ENCODE measurements at places on chromosomes 1 and 21. TPM values are rescaled to one million over a fixed set of nuclear protein-coding genes. Genes with fewer than 3 reads are reported as not detected.

Gene EXO1
- 71.4 TPM for total RNA-seq

Gene HPCAL4
- total RNA-seq = not detected

Gene KRTAP19-4
- total RNA-seq = not detected

Gene BEND5
- not detected for total RNA-seq

Gene RBM11
- not detected for total RNA-seq

Gene RPE65
- total RNA-seq = not detected

Gene ZNF648
- total RNA-seq = not detected

Gene OR2L2
- total RNA-seq = not detected

GRCh38 chr1:89483010-89483756 lies 41.4 kb upstream of the LRRC8B start:
- peak; percentile 59 for DNase-seq

DNA sequence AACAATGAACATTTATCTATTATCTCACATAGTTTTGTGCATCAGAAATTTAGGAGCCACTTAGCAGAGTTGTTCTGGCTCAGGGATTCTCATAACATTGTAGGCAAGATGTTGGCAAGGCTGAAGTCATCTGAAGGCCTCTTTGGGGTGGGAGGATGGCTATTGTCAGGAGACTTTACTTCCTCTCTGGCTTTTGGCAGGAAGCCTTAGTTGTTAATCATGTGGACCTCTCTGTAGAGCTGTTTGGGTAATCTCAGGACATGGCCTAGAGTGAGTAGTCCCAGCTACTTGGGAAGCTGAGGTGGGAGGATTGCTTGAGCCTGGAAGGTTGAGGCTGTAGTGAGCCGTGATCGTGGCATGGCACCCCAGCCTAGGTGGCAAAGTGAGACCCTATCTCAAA lies 40.2 kb downstream of the RASAL2 start:
- DNase-seq = peak; percentile 66

- DNase-seq = peak; percentile 61
These were observed 160.2 kb upstream of the COA6 start for GRCh38 chr1:234212764-234213657.

GRCh38 chr1:50438945-50439344 lies 15.7 kb upstream of the DMRTA2 start:
- peak; percentile 2 for DNase-seq

GRCh38 chr1:110056285-110056683 lies 14.2 kb downstream of the ALX3 start:
- no peak for DNase-seq

DNA sequence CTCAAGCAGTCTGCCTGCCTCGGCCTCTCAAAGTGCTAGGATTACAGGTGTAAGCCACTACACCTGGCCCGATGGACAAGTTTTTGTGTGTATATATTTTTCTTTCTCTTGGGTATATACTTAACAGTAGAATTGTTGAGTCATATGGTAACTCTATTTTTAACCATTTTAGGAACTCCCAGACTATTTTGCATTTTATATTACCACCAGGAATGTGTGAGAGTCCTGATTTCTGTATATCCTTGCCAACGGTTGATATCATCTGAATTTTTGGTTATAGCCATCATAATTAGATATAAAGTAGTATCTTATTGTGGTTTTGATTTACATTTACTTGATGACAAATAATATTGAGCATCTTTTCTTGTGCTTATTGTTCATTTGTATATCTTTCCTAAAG lies 20.7 kb downstream of the FNBP1L start:
- no peak for DNase-seq

DNA sequence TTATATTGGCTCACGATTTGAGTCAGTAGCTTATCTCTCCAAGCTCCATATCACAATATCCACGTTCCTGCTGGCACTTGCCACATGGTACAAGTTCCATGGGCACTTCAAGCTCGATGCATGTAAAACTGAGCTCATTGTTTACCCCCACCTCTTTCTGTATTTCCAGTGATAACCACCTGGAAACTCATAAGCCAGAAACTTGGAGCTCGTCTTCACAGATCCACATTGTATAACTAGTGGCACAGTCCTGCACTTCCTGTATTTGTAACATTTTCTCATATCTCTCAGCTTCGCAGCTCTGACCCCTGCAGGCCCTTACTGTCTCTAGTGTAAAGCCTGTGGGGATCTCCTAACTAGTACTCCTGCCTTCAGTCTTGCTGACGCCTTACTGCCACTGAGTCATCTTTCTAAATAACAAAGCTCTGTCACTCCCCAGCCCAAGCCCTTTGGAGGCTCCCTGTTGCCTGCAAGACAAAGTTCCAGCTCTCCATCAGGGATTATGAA lies 6.5 kb upstream of the C2CD4D start:
- peak; percentile 88 for DNase-seq

DNA sequence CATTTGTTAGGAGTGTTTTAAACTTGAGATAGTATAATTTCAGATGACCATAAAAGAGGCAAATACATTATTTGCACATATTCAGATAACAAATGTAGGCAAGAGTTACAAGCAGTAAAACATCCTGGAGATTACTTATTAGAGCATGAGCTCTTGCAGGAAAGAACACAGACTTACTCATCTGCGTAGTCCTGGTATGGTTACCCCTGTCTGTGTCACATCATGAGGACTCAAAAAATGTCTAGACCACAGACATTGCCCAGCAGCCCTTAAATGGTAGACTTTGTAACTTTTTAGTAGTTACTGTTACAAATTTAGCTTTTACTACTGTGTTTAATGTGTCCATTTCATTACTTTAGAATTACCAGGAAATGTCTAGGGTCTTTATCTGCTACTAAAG lies 12.8 kb downstream of the CACHD1 start:
- no peak for DNase-seq

- no peak for DNase-seq
These were observed 286 bp downstream of the ODR4 start for GRCh38 chr1:186375929-186376319.

- peak; percentile 86 for DNase-seq
These were observed at the start of gene TIAM1 for GRCh38 chr21:31343680-31344480. Gene TIAM1 (minus strand): TSS chr21:31344261. CDS start chr21:31266972, 77,289 bp downstream.

- DNase-seq = no peak
These were observed 18.1 kb downstream of the MX2 start for GRCh38 chr21:41379901-41380300.

GRCh38 chr1:93628681-93629080 lies 53.0 kb downstream of the BCAR3 start:
- no peak for DNase-seq

DNA sequence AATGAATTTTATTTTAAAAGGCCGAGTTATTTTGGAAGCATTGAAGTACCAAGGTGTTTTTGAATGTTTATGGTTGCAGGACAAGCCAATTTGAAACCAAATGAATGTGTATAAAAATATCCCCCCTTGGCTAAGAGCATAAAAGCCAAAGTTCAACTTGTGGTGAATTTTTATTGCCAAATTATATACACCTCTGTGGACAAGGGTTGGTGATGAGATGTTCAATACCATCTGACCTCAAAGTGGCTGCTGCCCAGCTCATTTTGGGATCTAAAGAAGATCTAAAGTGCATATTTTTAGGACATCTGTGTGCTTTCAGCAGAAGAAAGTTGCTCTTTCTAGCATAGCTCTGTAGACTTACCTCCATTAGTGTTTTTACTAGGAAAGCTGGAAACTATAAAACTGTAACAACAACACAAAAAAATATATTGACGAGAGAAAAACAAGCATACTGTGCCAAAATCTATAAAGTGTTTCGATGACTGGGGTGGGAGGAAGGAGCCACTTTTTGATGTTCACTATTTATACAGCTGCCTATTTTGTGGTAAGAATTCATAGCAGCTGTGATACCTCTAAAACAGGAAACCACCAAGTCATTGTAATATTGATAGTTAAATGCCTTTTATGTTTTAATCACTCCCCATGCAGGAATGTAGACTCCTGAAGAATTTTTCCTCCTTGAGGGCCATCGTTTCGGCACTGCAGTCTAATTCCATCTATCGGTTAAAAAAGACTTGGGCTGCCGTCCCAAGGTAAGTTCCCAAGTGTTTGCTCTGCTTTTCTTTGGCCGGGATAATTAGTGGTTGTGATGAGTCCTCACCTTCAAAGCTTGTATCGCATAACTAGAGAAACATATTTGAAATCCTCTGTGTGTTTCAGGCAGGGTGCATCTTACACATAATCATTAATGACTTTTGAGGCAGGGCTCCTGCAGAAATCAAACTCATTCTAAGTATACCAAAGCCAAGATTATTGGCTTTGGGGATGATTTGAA lies 83.2 kb downstream of the RGL1 start:
- peak; percentile 34 for DNase-seq

- no peak for DNase-seq
These were observed 12.1 kb downstream of the DRAXIN start for GRCh38 chr1:11703357-11704193.

DNA sequence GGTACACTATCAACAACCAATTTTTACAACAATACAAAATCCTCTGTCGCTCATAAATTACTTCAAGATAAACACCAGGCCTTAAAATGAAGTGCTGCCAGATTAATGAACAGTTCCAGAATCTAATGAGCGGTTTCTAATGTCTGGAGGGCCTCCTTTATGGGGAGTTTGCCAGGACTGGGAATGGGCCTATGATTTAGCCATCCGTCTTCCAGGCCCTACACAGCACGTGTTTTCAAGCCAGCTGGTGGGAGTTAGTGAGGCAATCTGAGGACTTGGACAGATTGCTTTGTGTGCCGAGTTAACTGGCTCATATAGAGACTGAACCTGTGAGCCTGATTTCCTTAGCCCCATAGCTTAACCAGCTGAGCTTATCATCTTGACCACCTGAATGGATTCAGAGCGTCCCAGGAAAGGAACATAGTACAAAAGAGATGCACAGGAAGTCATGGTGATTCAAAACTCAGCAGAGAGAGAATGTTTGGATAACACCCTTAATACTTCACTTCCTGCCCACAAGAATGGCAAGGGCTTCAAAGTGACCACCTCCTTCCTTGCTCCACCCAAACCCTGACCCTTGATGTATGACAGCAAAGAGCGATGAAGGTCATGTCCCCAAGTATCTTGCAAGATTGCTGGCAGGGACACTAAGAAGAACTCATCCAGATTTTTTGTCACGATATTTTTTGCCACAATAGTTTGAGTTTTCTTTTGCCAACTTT lies 143.5 kb downstream of the SLC30A10 start:
- DNase-seq = peak; percentile 82

DNA sequence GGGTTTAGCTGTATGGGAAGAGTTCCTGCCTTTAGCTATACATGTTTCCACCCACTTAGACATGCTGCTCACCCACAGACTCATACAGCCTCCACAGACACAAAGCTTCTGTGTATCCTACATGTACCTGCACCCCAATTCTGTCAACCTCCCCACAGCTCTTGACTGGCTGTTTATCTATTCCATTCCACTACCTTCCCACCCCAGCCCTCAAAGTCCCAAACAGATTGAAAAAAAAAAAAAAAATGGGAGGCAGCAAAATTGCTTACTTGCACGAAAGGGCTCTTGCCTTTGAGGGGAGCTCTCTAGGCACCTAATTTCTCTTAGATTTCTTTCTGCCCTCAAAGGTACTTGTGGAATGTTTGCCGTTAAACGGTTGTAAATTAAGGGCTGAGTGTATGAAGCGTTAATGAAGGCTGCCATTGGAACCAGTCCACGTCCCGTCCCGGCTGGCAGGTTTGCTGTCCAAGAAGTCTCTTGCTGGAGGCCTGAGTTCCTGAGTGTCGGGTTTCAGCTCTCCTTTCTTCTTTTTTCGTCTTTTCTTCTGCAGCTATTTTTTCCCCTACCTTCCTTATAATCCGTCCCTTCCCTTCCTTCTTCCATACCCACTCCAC lies 43.6 kb downstream of the PBX1 start:
- DNase-seq = peak; percentile 63

DNA sequence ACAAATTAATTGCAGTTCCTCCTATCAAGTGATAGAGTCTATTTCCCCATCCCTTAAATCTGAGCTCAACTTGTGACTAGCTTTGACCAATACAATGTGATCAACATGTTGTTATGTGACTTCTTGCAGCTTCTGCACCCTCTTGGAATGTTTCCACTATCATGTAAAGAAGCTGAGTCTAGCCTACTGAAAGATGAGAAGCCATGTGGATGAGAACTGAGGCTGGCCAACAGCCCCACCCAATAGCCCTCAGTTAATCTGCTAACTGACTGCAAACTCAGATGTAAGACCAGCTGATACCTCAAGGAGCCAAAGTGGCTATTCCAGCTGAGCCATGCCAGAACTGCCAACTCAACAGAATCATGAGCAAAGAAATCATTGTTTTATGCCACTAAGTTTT lies 44.0 kb downstream of the LYST start:
- DNase-seq = no peak

DNA sequence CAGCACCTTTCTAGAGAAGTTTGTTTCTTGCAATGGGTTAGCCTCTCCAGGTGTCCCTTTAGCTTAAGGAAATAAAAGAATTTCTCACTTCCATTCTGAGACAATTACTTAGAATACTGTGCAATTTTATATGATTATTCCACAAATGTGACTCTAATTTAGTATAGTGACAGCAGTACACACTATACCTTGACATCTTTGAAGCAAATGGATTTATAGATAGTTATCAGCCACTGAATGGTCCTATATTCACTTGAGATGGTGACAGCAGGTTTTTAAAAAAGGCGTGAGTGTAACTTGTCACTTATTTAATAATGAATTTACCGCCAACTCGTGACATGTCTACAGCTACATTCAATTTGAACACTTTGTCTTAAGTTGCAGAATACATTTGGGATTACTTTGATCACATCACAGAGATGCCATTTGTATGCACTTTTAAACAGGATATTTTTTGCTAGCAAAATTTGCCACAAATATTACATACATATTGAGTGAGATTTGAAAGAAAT lies 71.6 kb downstream of the USP25 start:
- DNase-seq = no peak

- DNase-seq = no peak
These were observed 9.8 kb downstream of the INKA2 start for GRCh38 chr1:111729271-111729921.

DNA sequence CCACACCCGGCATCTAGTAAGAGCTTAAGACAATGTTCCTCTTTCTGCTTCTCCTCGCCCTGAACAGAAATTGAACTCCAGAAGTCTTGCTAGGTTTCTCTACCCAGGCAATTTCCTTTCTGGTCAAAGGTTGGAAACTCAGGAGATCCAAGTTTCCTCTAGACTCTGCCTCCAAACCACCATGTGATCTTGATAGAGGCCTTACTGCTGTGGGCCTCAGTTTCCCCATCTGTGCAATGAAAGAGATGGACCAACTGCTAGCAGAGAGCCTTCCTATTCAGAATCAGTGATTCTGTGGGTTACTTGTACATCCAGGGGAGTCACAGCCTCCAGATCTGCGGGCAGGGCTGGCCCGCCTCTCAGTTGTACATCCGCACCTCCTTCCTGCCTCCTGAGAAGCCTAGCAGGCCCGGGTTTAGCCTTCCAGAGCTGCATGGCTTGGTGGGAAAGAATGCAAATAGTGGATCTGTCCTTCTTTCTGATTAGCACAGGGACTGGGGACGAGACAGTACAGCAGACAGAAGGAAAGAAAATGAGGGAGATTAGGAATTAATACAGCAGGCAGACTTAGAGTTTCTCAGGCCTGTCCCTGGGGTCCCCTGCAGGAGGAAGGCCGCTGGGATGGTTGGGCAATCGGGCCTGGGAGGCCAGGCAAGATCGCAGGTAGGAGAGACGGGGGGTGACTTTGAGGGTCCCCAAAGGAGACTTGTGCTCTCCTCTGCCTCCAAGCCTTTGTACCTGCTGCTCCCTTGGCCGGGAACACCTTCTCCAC lies 83.9 kb downstream of the PAX7 start:
- no peak for DNase-seq

GRCh38 chr1:51289676-51290488 lies 40.5 kb downstream of the TTC39A start:
- DNase-seq = no peak

GRCh38 chr1:98053471-98054366 lies 132.9 kb upstream of the DPYD start:
- peak; percentile 51 for DNase-seq

Measured in A172 (cell line).